ENCODE measurements at places on chromosomes 6 and 20. TPM values are rescaled to one million over a fixed set of nuclear protein-coding genes. Genes with fewer than 3 reads are reported as not detected.
A peak's percentile ranks its signal among the peaks of the same experiment; 100 is the strongest.

Gene KCNB1
- total RNA-seq = 5.4 TPM

GRCh38 chr6:79261666-79262065, 27.2 kb upstream of the HMGN3 start:
- no peaks in the 10 kb centered on the region for H3K27me3 ChIP-seq
- DNase-seq = no peak
- no peak overlapping the region for H3K27ac ChIP-seq
- H3K4me1 ChIP-seq = no peaks in the 10 kb centered on the region
- H3K4me3 ChIP-seq = no peak overlapping the region
- H3K36me3 ChIP-seq = no peaks in the 10 kb centered on the region

GRCh38 chr6:167094436-167094819, 28.5 kb upstream of the CCR6 start:
- H3K36me3 ChIP-seq = no peaks in the 10 kb centered on the region
- H3K27me3 ChIP-seq = no peaks in the 10 kb centered on the region
- DNase-seq = no peak
- H3K4me1 ChIP-seq = no peaks in the 10 kb centered on the region
- H3K4me3 ChIP-seq = no peak overlapping the region
- H3K27ac ChIP-seq = no peak overlapping the region

- no peak for DNase-seq
- no peak overlapping the region for H3K27ac ChIP-seq
- H3K27me3 ChIP-seq = no peaks in the 10 kb centered on the region
- no peaks in the 10 kb centered on the region for H3K36me3 ChIP-seq
- no peak overlapping the region for H3K4me3 ChIP-seq
- H3K4me1 ChIP-seq = no peaks in the 10 kb centered on the region
Measured at GRCh38 chr6:144595266-144595665, 310.1 kb downstream of the UTRN start.

DNA sequence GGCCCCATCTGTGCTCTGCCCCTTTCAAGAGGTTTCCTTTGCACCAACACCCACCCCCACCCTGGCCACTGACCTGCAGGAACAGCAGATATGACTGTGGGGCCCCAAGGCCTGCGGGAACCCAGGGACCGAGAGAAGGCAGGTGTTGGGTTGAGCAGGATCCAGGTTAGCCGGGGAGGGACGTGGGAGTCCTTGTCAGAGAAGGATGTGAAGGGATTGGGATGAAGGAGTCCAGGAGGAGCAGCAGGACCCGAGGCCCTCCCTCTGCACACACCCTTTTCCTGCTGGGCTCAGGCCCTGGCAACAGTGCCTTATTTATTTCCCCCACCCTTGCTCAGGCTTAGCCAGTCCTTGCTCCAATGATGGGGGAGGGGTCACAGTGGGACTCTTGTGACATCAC, 193.0 kb upstream of the PROKR2 start:
- no peaks in the 10 kb centered on the region for H3K36me3 ChIP-seq
- no peaks in the 10 kb centered on the region for H3K4me1 ChIP-seq
- H3K27ac ChIP-seq = no peak overlapping the region
- DNase-seq = no peak

Gene TRIM31
- total RNA-seq = not detected

DNA sequence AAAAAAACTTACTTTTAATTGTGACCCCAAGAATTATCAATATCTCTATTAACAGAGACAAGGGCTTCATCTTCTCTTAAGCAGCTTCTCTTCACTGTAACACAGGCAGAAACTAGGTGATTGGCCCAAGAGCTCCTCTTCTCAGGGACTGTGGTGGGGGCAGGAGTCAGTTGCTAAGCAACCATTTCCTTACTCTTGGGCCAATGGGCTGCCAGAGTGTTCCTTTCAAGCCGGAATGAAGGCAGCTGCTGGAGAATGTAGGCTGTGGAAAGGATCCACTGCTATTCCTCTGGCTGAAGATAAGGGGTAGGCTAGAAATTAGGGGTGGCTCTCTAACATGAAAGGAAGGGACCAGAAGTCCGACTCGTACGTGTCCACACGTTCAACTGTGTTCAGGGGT, at the start of gene SEL1L2:
Gene SEL1L2, minus strand, starts transcription at position 150 of the 400 bp plus-strand sequence. Its CDS starts 80 bp downstream, at position 70.
- no peak within 1 kb of the TSS for H3K27ac ChIP-seq
- H3K36me3 ChIP-seq = no peaks in the 10 kb centered on the region
- no peak for DNase-seq
- H3K4me3 ChIP-seq = no peak within 1 kb of the TSS
- H3K4me1 ChIP-seq = no peaks in the 10 kb centered on the region

DNA sequence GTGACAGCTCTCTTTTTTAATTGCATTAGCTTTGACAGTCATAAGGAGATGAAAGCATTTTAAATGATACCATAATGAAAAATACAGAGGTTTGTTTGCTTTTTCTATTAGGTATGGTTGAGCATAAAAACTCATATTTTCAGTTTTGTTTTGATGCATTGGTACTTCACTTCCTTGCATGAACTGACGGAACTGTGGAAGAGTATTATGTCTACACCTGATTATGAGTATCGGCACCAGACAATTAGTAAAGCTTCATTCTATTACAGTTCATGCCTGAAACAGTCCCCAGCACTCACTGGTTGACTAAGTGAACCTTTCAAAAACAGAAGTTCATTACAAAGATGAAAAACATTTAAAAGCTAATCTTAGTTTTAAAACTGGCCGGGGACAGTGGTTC, 593.0 kb downstream of the GRIK2 start:
- no peaks in the 10 kb centered on the region for H3K36me3 ChIP-seq
- no peaks in the 10 kb centered on the region for H3K4me1 ChIP-seq
- H3K4me3 ChIP-seq = no peak overlapping the region
- no peak for DNase-seq
- H3K27ac ChIP-seq = no peak overlapping the region

- DNase-seq = peak; percentile 73
- H3K27me3 ChIP-seq = no peaks in the 10 kb centered on the region
- peak overlapping the region; percentile 80 for H3K4me3 ChIP-seq
- H3K36me3 ChIP-seq = no peaks in the 10 kb centered on the region
Measured at GRCh38 chr6:73523434-73524123, 2.7 kb upstream of the EEF1A1 start.

DNA sequence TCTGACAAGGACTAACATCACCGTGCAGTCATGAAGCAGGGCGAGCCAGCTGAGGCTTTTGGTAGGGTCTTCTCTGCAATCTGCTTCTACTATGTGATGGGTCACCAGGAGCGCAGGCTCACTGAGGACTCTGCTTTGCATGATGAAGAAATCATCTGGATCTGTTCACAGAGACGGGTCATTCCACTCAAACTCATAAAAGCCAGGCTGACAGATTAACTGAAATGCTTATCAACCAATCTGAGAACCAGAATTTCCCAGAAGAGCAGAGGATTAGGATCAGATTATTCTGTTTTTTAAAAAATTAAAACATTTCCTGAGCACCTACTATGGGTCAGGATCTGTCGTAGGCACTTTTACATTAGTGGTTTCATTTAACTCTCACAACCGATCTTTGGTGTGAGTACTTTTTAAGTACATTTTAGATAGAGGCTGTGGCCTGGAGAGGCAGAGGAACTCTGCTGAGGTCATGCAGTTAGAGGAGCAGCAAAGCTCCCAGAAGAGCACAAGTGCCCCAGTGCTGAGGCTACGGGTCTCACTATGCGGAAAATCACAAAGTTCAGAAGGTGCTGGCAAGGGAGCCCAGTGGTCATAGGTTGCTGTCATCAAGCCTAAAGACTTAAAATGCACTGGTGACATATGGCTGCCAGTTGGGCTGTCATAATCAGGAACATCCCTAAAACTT, 109.1 kb downstream of the BACH2 start:
- H3K36me3 ChIP-seq = no peaks in the 10 kb centered on the region
- H3K27ac ChIP-seq = no peak overlapping the region
- H3K4me1 ChIP-seq = no peaks in the 10 kb centered on the region
- H3K4me3 ChIP-seq = no peak overlapping the region
- no peaks in the 10 kb centered on the region for H3K27me3 ChIP-seq

Measured in ovary (tissue), 10 donors.